ENCODE measurements at places on chromosomes 7 and 10.

GRCh38 chr10:125084191-125084613 is 76.2 kb downstream of the CTBP2 start:
- DNase-seq = no peak

DNA sequence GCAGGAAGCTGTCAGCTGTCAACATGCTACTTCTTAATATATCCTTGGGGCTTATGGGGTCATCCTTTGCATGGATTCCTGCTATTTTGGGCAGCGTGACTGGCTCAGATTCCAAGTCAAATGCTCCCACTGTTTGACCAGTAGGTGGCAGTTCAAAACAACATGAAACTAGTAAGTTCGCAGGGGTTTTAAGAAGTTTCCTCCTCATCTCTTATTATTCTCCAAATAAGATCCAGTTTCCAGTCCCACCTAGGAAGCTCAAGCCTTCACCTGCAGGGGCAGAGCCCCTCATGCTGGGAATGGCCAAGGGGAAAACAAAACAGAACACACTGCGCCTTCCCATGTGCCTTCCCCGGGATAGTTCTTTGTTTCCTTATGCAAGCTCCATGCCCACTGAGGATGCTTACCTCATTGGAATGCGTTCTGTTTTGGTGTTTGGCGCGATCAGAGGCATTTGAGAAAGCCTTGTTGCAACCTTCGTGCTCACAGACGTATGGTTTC is 259.8 kb downstream of the GLI3 start:
- DNase-seq = no peak

- DNase-seq = no peak
Measured at GRCh38 chr7:10756981-10757380, 216.7 kb upstream of the PHF14 start.

- no peak for DNase-seq
Measured at GRCh38 chr10:30285970-30286369, 63.1 kb downstream of the MTPAP start.

GRCh38 chr10:10792681-10793080 is 225.0 kb upstream of the CELF2 start:
- DNase-seq = no peak

DNA sequence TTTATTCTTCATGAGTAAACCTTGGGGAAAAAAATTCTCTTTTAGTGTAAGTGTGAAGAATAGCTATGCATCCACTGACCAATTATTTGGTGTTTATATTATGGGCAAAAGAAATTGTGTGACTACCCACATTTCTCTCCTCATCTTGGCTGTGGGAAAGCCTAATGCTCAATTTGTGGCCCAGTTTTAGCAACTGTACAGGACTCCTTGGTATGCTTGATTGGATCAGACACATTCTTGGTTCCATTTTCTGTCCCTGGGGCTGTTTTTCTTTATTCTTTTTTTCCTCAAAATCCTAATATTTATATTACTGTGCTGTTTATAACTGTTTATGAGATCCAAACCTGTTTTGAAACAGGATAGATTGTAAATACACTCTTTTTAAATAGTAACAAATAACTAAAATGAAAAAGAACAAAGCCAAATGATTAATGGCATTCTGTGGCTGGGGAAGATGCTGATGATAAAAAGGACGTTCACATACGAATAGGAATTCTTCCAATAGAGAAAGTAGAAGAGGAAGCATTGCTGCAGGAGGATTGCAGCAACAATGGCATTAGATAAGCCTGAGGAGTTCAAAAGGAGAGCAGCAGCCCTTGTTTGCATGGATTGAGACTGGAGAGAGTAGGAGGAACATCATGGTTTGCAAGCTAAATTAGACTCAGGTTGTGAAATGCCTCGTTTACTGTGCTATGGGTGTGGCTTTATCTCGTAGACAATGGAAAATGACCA is 580.5 kb downstream of the INHBA start:
- DNase-seq = no peak

- no peak for DNase-seq
Measured at GRCh38 chr7:38775506-38776175, 133.3 kb downstream of the VPS41 start.

DNA sequence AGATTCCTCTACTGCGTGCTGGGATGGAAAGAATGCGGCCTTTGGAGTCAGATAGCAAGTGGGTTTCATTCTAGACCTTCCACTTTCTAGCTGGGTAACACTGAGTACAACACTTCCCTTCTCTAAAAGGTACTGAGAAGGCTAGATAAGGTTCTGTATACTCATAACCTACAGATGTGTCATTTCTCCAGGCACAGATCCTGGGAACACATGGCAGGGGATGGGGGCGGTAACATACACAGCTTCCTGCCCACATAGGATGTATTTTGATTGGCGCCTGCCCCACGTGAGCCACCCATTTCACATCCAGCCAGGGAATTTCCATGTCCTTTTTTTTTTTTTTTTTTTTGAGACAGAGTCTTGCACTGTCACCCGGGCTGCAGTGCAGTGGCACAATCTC is 31.8 kb downstream of the KLRG2 start:
- no peak for DNase-seq

- DNase-seq = peak; percentile 14
Measured at GRCh38 chr7:98051118-98051744, 55.4 kb upstream of the LMTK2 start.

DNA sequence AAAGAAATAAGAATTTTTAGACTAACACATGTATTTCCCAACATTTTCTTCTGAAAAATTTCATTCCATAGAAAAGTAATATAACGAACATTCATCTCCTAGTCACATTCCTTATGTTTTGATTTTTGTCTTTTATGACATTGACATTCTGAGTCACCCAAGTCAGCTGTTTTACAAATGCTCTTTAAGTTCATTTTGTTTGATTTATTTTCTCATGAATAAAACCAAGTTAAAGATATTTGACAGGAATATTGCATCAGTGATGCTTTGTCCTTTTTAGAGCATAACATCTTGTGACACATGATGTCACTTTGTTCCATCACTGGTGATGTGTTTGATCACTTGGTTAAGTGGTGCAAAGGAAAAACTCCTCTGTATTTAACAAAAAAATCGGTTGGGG is 48.4 kb downstream of the HGF start:
- DNase-seq = no peak

DNA sequence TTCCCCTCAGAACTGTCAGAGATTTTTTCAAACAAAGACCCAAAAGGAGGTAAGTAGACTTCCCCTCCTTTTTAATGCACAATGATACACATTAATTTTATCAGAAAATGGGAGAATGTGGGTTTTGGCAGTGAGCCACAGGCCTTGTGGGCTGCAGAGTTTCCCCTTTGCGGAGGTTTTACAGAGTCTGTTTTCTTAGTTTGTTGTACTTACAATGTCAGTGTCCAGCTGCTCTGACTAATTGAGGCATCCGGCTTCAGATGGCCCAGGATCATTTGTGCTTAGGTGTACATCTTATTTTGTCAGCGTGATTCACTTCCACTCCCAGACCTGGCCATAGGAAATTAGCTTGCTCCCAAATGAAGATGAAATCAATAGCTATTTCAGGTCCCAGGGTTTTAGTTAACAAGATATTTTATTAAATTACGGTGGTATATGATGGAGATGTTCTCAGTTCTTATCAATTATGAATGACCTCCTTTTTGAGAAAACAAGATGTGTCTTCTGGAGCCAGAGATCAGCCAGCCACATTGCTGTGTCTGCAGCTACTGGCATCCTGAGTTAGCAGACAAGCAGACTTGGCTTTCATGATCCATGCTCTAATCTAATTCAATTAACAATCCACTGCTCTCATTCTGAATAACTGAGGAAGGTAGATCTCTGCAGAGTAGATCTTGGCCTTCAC is 1086.6 kb upstream of the SORCS1 start:
- DNase-seq = no peak

DNA sequence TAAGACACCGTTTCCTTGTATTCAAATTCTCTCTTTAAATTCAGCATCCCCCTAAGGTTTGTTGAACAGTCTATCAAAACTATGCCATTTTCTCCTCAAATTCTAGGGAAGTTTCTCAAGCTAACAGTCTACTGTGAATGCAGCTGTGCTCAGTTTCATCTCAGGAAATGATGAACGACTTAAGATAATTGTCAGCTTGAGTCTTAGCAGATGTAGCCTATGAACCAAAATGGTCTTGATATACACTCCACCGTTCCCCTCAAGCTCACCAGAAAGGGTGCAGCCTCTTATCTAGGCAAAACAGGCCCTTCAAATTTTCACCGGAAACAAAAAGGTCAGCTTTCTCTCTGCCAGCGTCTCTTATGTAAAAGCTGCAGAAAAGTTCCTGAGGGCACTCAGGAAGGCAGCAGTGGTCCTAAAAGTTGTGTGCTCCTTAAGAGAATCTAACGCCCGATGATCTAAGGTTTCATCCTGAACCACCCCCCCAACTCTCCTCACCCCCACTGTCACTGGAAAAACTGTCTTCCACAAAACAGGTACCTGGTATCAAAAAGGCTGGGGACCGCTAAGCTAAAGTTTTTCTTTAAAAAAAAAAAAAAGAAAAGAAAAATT is 2.1 kb downstream of the DNAJC9 start:
- no peak for DNase-seq

DNA sequence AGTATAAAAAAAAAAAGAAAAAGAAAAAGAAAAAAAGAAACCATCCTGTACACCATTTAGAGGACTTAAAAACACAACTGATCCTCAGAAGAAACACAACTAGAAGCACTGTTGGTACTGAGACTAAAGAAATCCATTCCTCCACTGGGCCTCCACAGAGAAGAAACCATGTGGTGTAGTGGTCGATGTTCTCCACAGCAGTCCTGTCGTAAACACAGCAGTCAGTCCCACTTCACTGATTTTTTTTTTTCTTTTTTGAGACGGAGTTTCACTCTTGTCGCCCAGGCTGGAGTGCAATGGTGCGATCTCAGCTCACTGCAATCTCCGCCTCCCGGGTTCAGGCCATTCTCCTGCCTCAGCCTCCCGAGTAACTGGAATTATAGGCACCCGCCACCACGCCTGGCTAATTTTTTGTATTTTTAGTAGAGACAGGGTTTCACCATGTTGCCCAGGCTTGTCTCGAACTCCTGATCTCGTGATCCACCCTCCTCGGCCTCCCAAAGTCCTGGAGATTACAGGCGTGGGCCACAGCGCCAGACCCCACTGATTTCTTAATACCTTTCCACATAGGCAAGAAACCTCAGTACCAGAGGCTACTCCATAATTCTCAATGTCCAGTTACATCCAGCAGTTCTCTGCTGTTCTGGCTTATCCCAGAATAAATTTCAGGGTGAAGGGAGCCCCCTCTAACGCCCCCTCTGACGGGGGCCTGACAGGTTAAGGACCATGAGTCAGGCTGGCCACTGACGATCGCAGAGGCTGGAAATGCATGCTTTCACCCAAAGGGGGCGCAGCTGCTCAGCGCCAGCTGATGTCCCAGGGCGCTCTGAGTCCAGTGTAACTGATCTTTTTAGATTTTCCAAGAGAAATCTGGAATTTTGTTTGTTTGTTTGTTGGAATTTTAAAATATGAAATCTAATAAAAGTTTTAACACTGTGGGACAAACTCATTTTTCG is 24.8 kb upstream of the FFAR4 start:
- no peak for DNase-seq

DNA sequence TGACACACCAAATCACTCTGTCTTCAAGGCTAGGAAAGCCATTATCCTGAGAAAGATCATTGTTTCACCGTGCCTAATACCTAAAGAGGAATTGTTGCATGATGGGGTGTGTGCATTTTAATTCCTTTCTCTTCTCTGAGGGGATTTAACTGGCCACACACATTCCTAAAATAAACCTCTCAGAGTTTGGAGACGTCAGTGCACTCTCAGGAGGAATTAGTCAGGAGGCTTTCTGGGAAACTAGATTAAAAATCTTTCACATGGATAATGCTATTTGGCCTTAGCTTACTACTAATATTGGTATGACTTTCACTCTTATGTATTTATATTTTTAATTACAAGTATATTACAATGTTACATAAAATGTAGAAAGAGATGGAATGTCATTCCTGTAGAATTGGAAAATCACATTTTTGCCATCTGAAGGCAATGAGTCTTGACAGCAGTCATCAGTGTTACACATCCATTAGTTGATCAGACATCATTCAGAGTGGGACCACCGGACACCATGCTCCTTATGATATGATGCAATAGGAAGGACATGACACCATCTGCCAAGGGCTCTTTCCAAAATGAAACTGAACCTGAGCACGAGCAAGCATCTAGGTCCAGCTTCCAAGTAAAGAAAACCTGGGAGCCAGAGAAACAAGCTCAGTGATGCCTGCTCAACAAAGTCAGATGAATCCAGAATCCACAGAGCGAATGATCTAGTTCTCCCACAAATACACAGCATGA is 43.1 kb upstream of the TMEM273 start:
- DNase-seq = no peak

DNA sequence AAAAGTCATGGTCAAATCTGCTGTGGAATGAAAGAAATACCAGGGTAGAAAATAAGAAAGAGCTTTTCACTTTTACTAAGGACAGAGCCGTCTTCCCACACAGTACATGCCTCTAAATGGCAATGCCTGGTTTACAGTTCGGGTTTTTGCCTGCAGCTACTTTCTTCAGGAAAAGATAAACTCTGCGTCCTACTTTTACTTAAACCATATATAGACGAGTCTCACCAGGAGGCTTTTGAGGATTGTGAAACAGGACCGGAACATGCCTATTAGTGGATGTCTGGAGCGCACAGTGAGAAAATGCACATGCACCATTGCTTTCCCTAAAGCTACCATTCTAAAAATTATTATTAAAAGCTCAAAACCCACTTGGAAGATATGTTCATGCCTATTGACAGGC is 70.5 kb downstream of the KLF6 start:
- no peak for DNase-seq

DNA sequence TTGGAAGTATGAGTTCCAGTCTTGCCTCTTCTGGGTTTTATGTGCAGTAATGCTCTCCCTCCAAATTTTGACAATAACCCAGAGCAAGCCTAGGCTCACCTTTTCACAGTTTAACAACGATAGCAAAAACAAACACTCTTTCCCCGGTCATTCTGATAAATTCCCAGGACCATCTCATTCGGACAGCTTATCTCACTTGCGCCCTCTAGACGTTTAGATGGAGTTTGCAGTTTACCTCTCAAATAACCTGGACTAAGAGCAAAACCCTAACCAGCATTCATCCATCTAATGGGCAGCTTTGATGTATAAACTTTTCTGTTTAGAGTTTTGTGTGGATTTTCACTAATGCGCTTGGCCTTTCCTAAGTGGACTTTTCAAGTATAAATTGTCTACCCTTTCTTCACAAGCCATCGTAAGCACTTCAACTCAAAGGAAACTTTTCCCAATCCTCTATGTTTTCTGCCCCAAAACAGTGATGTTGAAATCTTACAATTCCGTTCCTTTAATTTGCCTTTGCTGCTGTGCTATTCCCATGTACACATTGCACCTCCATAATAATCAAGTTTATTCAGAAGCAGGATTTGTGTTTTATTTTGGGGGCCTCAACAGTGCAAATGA is 114.9 kb downstream of the HDAC9 start:
- DNase-seq = no peak

Data from CD8-positive, alpha-beta T cell (primary cell).